Right atrium auricular region (tissue), 2 donors: ENCODE measurements at places on chromosomes 11 and 22.

- no peak overlapping the region for H3K27ac ChIP-seq
These were observed 2.2 kb downstream of the CRACR2B start for GRCh38 chr11:829847-830294.

GRCh38 chr11:69508974-69509373 is 27.5 kb downstream of the LINC01488 start:
- H3K4me3 ChIP-seq, result no peak overlapping the region
- no peak for DNase-seq
- no peaks in the 10 kb centered on the region for H3K36me3 ChIP-seq
- H3K27ac ChIP-seq, result no peak overlapping the region
- no peaks in the 10 kb centered on the region for H3K27me3 ChIP-seq

GRCh38 chr11:581342-581741 is 5.1 kb downstream of the PHRF1 start:
- no peak for DNase-seq
- H3K27ac ChIP-seq, result peak overlapping the region; percentile 43
- peaks cover 28% of the 10 kb centered on the region for H3K36me3 ChIP-seq
- no peaks in the 10 kb centered on the region for H3K27me3 ChIP-seq
- no peak overlapping the region for H3K4me3 ChIP-seq

DNA sequence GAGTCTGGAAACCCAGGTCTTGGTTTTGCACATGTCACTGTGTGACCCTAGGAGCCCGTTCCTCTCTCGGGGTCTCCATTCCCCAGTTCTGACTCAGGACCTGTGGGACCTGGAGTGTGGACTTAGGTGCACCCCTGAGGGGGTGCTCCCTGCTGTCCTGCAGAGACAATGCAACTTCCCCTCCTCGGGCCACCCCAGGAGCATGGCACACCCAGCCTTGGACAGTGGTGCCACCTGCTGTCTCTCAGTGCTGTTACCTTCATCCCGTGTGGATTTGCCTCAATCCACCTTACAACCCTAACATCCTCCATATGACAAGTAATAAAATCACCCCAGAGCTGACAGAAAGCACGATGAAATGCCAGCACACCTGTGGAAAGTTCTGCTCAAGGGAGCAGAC is 27.5 kb upstream of the CRYBB3 start:
- no peaks in the 10 kb centered on the region for H3K4me1 ChIP-seq
- no peak overlapping the region for H3K4me3 ChIP-seq
- peaks cover 30% of the 10 kb centered on the region for H3K36me3 ChIP-seq

DNA sequence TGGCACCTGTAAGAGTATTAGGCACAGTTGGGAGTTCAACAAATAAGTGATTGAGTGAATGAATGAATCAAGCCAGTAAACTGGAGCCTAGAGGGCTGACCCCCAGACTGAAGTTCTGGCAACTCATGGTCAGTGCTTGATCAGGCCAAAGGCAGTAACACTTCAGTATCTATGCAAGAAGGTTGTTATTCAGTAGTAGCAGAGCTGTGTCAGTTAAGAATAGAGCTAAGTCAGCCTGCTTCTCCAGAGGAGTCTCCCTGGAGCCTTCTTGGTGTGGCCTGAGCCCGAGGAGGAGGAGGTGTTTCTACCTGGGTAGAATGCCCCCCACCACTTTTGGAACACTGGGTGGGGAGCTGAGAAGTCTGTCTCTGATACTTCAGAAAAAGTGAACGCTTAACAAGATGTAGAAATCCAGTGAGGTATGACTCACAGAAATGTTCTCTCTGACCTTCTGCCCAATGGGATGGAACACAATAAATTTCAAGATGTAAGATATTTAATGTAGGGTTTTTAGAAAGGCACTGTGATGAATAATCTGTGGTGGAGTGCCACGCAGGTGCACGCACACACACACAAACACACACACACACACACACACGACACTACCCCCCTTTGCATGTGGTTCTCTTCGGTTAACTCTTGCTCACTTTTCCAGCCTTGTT is 219.9 kb downstream of the HIPK3 start:
- no peak overlapping the region for H3K27ac ChIP-seq
- no peaks in the 10 kb centered on the region for H3K4me1 ChIP-seq
- H3K4me3 ChIP-seq, result no peak overlapping the region
- H3K27me3 ChIP-seq, result no peaks in the 10 kb centered on the region
- no peak for DNase-seq

DNA sequence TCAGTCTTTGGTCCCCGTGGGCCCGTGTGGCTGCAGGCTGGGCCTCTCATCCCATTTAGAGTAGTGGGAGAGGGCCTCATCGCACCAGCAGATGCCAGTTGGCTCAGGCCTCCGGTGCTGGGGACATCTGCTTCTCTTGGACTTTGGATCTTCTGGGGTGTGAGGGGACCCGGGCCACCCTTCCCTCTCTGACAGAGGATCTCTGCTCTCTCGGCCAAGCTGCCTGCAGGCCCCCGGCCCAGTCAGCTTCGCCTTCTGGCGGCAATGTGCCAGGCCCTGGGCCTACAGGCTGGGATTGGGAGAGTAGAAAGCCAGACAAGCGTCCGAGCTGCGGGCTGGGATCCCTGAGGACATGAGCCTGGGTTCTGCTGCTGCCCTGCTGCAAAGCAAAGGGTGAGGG is 15.0 kb upstream of the FGF3 start:
- H3K4me1 ChIP-seq, result no peaks in the 10 kb centered on the region
- no peak overlapping the region for H3K4me3 ChIP-seq

GRCh38 chr22:45757068-45757467 is 85.4 kb downstream of the ATXN10 start:
- H3K4me1 ChIP-seq, result no peaks in the 10 kb centered on the region
- H3K4me3 ChIP-seq, result no peak overlapping the region
- H3K36me3 ChIP-seq, result no peaks in the 10 kb centered on the region
- peak overlapping the region; percentile 10 for H3K27ac ChIP-seq

DNA sequence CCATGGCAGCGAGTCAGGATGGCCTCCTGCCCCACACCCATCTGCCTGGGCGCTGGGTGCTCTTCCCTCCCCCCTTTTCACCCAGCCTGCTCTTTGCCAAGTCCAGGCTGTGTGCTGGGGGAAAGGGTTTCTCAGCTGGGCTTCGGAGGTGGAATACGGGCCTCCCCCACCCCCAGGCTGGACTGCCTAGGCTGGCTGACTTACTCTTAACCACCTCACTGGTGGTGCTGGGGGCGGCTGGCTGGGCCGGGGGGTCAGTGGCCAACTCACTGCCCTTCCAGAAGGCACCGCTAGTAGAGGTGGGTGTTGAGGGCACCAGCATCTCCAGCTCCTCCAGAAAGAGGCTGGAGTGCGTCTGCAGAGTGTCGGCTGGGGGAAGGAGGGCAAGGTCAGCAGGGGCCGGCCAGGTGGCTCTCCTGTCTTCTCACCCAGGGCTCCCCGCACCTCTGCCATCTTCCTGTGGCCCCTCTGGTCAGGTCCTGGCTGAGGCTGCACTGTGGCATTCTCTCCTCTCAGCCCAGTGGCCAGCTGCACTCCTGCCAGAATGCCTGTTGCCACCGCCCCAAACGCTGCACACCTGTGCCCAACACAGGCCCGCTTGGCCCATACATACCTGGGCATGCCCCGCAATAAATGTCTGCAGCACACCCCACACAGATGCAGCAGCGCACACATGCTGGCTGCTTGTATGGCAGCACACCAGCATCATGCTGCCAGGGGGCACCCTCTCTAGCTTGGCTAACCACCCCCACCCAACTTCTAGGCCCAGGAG is 9.7 kb downstream of the PITPNM1 start:
- no peak overlapping the region for H3K4me3 ChIP-seq
- H3K4me1 ChIP-seq, result no peaks in the 10 kb centered on the region
- H3K27me3 ChIP-seq, result no peaks in the 10 kb centered on the region

DNA sequence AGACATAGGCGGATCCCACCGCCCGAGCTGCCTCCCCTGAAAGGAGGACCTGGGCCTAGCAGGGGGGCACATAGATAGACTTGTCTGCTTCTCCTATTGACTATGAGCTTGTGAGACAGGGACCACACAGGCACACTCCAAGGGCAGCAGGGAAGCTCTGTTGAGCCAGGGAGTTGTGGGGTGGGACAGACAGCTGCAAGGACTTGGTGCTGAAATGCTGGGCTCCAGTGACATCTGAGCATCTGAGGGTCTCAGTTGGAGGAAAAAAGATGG is 53.4 kb upstream of the ANO1 start:
- no peaks in the 10 kb centered on the region for H3K4me1 ChIP-seq
- no peak overlapping the region for H3K27ac ChIP-seq
- H3K36me3 ChIP-seq, result no peaks in the 10 kb centered on the region
- DNase-seq, result no peak
- no peak overlapping the region for H3K4me3 ChIP-seq

DNA sequence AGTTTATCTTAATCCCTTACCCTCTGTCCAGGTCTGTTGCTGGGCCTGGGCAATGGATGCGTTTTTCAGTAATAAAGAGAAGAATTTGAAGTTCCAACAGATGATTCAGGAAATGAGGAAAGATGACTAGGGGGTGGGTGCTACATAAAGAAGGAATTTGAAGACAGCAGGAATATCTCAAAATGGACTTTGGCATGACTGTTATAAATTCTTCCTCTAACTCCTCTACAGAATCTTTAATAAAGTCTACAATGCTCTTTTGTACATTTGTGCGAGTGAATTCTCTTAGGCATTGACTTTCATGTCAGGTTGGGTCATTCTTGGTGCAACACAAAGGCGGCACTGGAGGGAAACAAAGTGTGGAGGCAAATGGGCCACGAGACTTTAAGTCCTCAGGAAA is 35.1 kb upstream of the PRSS23 start:
- no peak overlapping the region for H3K4me3 ChIP-seq
- H3K4me1 ChIP-seq, result peaks cover 12% of the 10 kb centered on the region
- no peaks in the 10 kb centered on the region for H3K27me3 ChIP-seq

DNA sequence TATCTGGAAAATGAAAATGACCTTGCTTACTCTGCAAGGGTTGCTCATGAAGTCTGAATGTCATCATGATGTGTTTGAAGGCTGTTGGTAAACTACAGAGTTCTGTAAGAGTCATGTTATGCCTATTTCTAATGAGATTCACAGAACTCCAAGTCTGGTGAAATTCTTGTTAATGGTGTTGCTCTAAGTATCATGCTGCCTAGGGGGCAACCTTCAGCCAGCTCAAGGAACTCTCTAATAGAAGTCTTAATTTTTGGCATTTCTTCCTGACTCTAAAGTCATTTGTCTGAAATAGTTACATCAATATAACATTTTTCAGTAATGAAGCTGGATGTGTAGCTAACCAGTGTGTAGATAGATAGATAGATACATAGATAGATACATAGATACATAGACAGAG is 302.8 kb downstream of the FAT3 start:
- DNase-seq, result no peak
- H3K4me3 ChIP-seq, result no peak overlapping the region
- no peaks in the 10 kb centered on the region for H3K4me1 ChIP-seq
- H3K27ac ChIP-seq, result no peak overlapping the region
- no peaks in the 10 kb centered on the region for H3K27me3 ChIP-seq

DNA sequence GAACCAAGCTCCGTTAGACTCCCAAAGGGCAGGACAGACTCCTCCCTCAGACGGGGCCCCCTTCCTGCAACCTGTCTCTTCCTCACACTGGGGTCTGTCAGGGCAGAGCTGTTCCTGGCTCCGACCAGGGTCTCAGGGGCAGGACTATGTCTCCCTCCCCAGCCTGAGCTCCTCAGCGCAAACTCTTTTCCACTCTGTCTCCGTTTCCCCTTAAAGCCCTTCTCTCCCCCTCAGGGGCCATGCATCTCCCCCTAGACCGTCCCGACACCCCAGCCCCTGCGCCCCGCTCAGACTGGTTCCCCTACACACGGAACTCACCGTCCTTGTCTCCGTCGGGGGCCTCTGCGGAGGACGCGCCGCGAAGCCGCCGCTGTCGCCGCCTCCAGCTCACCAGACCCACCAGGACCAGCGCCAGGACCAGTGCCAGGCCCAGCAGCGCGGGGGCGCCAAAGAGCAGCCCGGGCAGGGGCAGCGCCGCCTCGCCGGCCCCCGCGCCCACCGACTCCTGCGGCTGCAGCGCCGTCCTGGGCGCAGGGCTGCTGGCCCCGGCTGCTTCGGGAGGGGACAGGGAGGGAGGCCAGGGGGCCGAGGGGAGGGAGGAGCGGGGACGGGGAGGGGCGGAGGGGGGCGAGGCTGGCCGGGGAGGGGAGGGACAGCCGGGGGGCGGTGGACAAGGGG is 684 bp downstream of the TNFRSF13C start:
- no peak overlapping the region for H3K27ac ChIP-seq
- H3K36me3 ChIP-seq, result no peaks in the 10 kb centered on the region
- peaks cover 13% of the 10 kb centered on the region for H3K4me1 ChIP-seq
- H3K4me3 ChIP-seq, result peak overlapping the region; percentile 53
- no peak for DNase-seq
- no peaks in the 10 kb centered on the region for H3K27me3 ChIP-seq

GRCh38 chr11:131370901-131371790 is 731 bp downstream of the NTM start:
- no peak for DNase-seq
- H3K36me3 ChIP-seq, result no peaks in the 10 kb centered on the region
- H3K4me3 ChIP-seq, result no peak overlapping the region
- no peak overlapping the region for H3K27ac ChIP-seq
- no peaks in the 10 kb centered on the region for H3K4me1 ChIP-seq

GRCh38 chr22:24471570-24471969 is 23.6 kb upstream of the UPB1 start:
- H3K4me3 ChIP-seq, result no peak overlapping the region
- peak overlapping the region; percentile 55 for H3K27ac ChIP-seq
- no peaks in the 10 kb centered on the region for H3K27me3 ChIP-seq
- H3K36me3 ChIP-seq, result no peaks in the 10 kb centered on the region

- DNase-seq, result no peak
- no peak overlapping the region for H3K27ac ChIP-seq
- no peaks in the 10 kb centered on the region for H3K4me1 ChIP-seq
- H3K4me3 ChIP-seq, result no peak overlapping the region
- H3K36me3 ChIP-seq, result no peaks in the 10 kb centered on the region
These were observed 7.5 kb downstream of the ELMOD1 start for GRCh38 chr11:107598225-107599139.

GRCh38 chr11:27468209-27468994 is 4.2 kb downstream of the LGR4 start:
- H3K27ac ChIP-seq, result peak overlapping the region; percentile 82
- no peak for DNase-seq
- no peaks in the 10 kb centered on the region for H3K36me3 ChIP-seq
- no peaks in the 10 kb centered on the region for H3K27me3 ChIP-seq

- no peak overlapping the region for H3K27ac ChIP-seq
- H3K4me3 ChIP-seq, result no peak overlapping the region
- H3K4me1 ChIP-seq, result no peaks in the 10 kb centered on the region
- no peaks in the 10 kb centered on the region for H3K36me3 ChIP-seq
These were observed 33.7 kb downstream of the PISD start for GRCh38 chr22:31628362-31628761.

DNA sequence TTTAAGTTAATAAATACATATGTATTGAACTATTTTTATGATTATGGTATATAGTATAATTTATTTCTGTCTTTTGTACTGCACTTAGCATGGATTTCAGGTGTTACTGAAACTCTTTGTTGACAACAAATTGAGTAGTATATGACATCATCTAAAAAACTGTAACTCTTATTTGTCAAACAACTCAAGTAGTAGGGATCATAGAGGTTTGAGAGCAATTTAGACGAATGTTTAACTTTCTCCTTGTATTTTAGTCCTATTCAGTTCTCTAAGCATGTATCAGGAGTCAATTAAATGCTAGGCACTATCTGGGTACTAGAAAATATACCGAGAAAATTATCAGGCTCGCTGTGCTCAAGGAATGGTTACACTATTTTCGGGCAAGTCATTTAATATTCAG is 595.2 kb downstream of the METTL15 start:
- DNase-seq, result no peak
- no peaks in the 10 kb centered on the region for H3K27me3 ChIP-seq
- H3K36me3 ChIP-seq, result no peaks in the 10 kb centered on the region
- H3K27ac ChIP-seq, result no peak overlapping the region
